ENCODE measurements at places on chromosomes 11 and 22.

- no peak for DNase-seq
Observed at GRCh38 chr11:46846510-46846830, 390 bp upstream of the CKAP5 start.

DNA sequence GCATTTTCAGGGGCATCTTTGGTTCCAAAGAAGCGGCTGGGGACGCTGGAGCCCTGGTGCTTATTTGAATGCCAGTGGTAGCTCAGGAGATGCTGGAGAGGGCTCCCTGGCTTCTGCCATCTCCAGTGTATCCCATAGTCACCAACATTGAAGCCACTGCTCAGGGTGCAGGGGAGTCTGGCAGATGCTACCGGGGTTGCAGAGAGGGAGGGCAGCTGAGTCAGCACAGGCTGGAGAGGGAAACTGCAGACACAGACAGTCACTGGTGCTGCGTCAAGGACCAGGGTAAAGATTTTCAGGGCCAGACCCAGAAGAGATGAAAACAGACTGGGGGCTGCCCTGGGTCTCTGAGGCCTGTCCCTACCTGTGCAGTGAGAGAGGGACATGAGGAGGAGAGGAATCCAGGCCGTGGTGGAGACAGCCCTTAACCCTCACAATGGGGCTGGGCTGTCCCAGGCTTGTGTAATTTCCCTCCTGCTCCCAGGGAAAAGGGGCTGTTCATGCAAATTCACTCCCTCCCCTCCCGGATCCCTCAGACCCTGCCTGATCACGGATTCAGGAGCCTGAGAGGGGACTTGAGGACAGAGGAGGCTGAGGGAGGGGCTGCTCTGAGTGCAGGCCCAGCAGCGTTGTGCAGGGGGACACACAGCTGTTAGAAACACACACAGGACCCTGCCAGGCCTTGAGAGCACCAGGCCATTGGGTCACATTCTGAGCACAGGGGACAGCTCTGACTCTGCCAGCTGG is 126.9 kb upstream of the GRK3 start:
- no peak for DNase-seq

- no peak for DNase-seq
Observed at GRCh38 chr11:13216019-13216710, 61.4 kb upstream of the BMAL1 start.

DNA sequence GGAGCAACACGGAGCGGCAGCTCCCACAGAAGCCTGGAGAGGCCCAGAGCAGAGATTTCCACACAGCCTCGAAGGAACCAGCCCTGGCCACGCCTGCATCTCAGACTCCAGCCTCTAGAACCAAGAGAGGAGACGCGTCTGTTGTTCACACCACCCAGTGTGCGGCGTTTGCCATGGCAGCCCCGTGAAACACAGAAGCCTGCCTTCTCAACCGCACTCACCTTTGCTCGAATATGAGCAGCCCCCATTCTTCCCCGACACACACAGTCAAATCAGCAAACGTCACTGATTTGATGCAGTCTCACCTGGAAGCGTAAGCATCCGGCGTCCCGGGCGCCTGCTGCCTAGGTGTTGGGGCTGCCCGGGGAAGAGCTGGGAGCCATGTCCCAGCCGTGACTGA is 14.2 kb upstream of the TALDO1 start:
- DNase-seq = no peak

DNA sequence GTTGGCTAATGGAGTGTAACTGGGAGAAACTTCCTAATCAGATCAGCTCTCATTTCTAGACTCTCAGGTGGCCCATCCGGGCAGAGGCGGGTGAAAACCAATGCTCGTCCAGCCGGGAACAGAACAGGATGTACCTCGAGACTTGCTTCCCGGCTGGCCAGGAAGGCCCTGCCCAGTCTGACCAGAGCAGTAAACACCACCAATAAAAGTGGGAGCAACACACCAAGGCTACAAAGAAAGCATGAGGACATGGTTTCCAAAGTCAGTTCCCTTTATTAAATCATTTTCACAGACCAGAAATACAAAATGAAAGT is 940 bp upstream of the TNKS1BP1 start:
- DNase-seq = no peak

- DNase-seq = no peak
Observed at GRCh38 chr11:115458877-115459276, 45.3 kb downstream of the CADM1 start.

- peak; percentile 33 for DNase-seq
Observed at GRCh38 chr11:2741377-2742131, 41.8 kb upstream of the KCNQ1OT1 start.

GRCh38 chr11:132910011-132910760 is 622.1 kb downstream of the OPCML start:
- DNase-seq = no peak

DNA sequence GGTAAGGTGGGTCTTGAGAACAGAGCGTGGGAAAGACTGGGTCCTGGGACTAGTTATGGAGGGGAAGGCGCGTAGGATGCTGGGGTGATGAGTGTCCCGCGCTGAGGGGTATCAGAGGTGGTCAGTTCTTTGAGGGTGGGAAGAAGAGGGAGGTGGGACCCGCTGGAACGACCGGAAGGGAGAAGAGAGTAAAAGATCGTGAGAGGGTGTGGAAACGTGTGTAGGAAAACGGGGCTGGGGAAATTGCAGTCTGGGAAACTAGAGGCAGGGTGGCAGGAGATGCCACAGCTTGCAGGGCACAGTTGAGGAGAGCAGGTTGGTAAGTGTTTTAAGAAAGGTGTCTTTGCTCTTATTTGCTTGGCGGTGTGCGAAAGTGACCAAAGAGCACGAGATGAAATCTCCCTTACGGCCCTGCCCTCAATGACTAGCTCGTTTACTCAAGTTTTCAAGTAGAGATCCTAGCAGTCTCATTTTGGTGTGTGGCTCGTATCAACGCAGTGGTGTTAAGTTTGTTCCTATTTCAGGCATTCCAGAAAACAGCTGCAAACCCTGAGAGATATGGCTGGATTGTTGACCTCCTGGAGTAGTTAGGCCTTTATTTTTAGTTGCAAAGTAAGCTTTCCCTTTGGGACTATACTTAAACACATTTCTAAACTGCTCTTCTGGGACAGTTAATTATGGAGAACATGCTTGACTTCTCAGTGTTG is 615 bp downstream of the STT3A start:
- DNase-seq = peak; percentile 60

DNA sequence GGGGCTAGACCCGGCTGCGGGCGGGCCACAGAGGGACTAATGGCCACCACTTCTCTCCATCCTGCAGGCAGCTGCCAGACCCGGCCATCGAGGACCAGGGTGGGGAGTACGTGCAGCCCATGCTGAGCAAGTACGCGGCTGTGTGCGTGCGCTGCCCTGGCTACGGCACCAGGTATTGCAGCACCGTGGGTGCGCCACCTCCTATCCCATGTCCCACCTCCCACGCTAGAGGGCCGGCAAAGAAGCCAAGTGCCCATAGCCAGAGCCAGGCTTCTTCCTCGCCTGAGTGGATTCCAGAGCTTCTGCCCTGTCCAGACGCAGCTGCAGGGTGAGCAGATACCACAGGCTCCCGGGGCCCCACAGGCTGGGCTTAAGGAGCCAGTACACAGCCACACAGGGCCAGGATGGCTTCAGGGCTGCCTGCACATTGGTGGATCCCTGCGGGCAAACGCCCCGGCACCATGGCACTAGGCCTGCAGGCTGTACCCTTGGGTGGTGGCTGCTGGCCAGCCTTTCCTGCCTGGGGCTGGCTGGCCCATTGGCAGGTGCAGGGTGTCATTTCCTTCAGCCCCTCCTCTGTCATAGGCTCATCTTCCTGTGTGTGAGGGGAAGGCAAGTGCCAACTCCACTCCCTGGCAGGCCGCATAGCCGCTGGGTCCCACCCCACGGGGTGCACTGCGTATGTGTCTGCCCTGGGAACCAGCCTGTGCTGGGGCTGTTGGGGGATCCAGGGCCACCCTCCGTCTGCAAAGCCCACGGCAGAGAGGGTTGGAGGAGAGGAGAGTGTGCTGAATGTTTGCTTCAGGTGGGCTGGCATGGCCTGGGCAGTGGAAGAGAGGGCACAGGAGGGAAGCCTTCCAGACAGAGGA is 16.5 kb upstream of the DGCR8 start:
- DNase-seq = no peak

GRCh38 chr22:49010901-49011300 is 816.8 kb downstream of the BRD1 start:
- DNase-seq = no peak

DNA sequence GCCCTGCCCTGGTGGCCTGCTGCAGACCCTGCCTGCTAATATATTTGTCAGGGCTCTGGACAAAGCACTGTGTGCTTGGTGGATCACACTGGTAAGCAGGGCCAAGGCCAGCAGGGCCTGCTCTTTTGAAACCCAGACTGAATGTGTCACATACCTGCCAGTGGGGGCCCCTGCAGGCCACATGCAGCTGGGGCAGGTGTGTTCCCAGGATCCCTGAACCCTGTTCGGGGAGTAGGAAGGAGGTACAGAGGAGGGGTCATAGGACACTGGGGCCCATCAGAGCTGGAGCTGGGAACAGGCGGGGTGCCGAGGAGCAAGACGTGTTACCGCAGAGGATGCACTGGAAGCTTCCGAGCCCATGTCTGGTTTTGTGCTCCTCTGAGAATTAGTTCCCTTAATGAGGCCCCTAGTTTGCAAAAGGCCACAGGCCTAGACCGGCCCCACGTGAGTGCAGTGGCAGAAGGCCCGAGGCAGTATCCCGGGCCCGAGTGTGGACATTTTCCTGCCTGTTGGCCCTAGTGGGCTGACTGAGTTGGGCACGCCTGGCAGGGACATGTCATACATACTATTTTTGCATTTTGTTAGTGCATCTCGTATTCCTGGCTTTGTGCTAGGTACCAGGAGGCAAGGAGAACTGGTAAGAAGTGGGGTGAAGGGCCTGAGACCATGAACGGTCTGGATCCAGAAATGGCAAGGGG is 11.2 kb upstream of the ACR start:
- no peak for DNase-seq

DNA sequence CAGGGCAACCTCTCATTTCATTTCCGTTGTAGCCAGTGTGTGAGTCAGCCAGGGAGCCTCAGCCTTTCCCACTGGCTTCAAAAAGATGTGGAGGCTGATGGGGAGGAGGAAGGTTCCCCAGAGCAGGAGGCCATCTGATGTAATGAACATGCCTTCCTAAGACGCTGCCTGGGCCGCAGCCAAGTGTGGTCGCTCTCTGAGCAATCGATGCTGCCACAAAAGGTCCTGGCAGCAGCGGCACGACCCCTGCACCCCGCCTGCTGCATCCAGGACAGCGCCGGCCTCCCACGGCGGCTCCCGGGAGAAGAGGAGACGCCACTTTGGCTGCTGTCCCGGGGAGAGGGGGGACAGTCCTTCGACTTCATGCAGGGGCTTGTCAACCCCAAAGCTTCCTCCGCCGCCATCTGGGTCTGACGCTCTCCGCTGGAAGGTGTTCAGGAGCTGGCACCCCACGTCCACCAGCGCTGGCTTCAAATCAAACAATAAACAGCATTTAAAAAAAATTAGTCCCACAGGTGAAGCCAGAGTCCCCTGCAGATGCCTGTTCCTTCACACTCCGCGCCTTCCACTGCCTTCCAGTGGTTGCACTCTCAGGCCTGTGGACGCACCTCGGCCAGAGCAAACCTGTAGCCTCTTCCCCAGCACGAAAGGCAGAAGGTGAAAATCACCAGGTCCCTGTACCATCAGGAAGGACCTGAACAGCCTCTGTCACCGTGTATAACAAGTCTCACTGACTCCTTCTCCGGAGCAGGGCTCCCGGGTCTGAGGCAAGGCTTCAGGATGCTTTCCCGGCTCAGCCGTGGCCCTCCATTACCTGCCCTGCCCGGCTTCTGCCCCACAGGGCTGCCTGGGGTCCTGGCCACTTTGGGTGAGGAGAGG is 930.7 kb downstream of the BRD1 start:
- DNase-seq = no peak

DNA sequence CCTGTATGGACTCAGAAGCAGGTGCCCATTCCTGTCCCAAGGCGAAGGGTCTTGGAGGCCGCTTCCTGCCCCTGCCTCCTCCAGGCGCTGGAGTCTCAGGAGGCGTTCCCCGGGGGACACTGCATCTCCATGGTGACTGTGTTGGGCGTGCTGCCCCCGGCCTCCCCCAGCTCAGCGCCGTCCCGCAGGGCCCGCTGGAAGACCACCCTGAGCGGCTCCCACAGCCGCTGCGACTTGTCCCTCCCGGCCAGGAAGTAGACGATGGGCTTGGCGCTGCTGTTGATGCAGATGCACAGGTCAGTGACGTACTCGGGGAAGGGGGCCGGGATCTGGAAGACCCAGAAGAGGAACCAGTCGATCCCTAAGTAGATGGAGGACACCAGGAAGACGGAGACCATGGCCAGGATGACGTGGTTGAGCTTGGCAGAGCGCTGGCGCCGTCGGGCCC is 7.8 kb downstream of the MRGPRF start:
- no peak for DNase-seq

DNA sequence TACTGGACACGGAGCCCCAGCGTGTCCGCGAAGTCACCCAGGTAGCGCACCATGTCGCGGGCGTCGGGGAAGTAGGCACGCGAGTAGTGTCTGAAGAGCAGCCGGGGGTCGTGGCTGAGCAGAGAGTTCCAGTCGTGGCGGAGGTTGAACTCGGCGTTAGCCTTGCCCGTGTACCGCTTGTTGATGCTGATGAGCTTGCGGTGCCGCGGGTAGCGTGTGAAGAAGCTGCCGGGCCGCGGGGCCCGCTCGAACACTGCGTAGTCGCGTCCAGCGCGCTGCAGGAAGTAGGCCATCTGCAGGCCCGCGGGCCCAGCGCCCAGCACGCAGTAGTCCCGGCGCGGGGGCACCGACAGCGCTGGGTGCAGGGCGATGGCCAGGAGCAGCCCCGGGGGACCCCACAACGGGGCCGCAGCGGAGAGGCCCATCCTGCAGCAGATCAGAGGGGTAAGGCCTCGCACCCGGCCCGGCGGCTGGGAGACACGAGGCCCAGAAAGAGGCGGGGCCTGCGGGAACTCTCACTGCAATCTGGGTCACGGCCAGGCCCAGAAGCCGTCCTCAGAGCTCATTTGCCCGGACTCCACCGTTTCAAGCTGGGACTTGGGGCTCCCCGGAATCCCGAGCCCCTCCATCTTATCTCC is 723 bp downstream of the FOXRED2 start:
- DNase-seq = no peak

- no peak for DNase-seq
Observed at GRCh38 chr11:134025082-134025429, 43.8 kb upstream of the JAM3 start.

- no peak for DNase-seq
Observed at GRCh38 chr11:60377401-60378136, 763 bp upstream of the MS4A7 start.

- no peak for DNase-seq
Observed at GRCh38 chr22:39176143-39176713, 23.7 kb upstream of the CBX7 start.

DNA sequence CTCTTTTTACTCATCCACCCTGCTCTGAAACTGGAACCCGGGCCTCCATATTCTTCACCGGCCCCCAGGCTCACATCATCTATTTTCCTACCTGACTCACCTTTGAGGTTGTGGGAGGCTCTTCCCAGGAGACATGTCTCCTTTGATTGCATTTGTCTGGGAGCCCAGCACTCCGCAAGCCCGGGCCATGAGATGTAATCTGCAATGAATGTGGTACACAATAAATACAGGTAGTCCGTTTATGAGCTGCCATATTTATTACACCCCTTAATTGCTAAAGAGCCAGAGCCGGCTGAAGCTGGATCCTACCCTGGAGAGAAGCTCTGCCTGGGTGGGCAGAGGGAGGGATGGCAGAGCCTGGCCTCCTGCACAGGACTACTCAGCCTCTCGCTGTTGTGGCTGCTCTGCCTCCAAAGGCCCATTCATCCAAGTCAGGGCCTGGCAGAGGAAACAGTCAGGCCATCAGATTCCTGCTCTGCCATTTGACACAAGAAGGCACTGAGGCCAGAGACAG is 49.5 kb downstream of the TP53I11 start:
- no peak for DNase-seq

GRCh38 chr11:79578116-79578515 is 137.3 kb upstream of the TENM4 start:
- no peak for DNase-seq

- no peak for DNase-seq
Observed at GRCh38 chr22:42909363-42910058, 52.4 kb upstream of the ARFGAP3 start.

Measured in hematopoietic multipotent progenitor cell treated with erythropoietin and hydrocortisone succinate and interleukin-3 and kit ligand, for 6 days (in vitro differentiated cells).